ENCODE measurements at places on chromosomes 5 and 9. TPM values are rescaled to one million over a fixed set of nuclear protein-coding genes. Genes with fewer than 3 reads are reported as not detected.

The GFI1B gene
- not detected for total RNA-seq

The OTP gene
- total RNA-seq: not detected

The IL5 gene
- total RNA-seq: not detected

The PPIC gene
- 131 TPM for total RNA-seq

The HTR1A gene
- total RNA-seq: not detected

The FBP1 gene
- 0.08 TPM for total RNA-seq

The CDH6 gene
- 11.9 TPM for total RNA-seq

The AGTPBP1 gene
- 16.8 TPM for total RNA-seq

The LCN9 gene
- not detected for total RNA-seq

The ZNF454 gene
- 2.8 TPM for total RNA-seq

The KCNMB1 gene
- total RNA-seq: not detected

The VAV2 gene
- total RNA-seq: 12.4 TPM

The SLC38A9 gene
- 22.8 TPM for total RNA-seq

The WDR38 gene
- total RNA-seq: not detected

The PTGDS gene
- 33.0 TPM for total RNA-seq

The ANKRD31 gene
- total RNA-seq: 0.08 TPM

The NRARP gene
- 0.30 TPM for total RNA-seq

The C5orf63 gene
- 0.47 TPM for total RNA-seq

The SLC6A3 gene
- total RNA-seq: not detected

The PDLIM7 gene
- 147 TPM for total RNA-seq

The ACER2 gene
- total RNA-seq: 3.5 TPM

The INSL4 gene
- not detected for total RNA-seq

The ANKH gene
- total RNA-seq: 14.6 TPM

The IFT74 gene
- total RNA-seq: 17.9 TPM

The PLAC8L1 gene
- total RNA-seq: not detected

The LAMC3 gene
- total RNA-seq: 0.30 TPM

The SPINK7 gene
- not detected for total RNA-seq

The GARIN3 gene
- not detected for total RNA-seq

The PCDH1 gene
- total RNA-seq: 27.5 TPM

The TICAM2 gene
- total RNA-seq: 1.4 TPM

The PCDHA9 gene
- total RNA-seq: under 0.01 TPM

The LCN6 gene
- total RNA-seq: not detected

The KLF9 gene
- total RNA-seq: 16.4 TPM

The ALDH1A1 gene
- 28.2 TPM for total RNA-seq

The HTR4 gene
- 0.08 TPM for total RNA-seq

The SV2C gene
- total RNA-seq: not detected

The CBY3 gene
- not detected for total RNA-seq

The GPBP1 gene
- total RNA-seq: 47.5 TPM

The LHFPL2 gene
- total RNA-seq: 94.9 TPM

The LCN1 gene
- not detected for total RNA-seq

The DEPDC1B gene
- 0.70 TPM for total RNA-seq

The IL9 gene
- not detected for total RNA-seq

The CYLC2 gene
- total RNA-seq: not detected

The LIX1 gene
- not detected for total RNA-seq

The SLC34A3 gene
- not detected for total RNA-seq

The IRX1 gene
- 4.4 TPM for total RNA-seq

The MLANA gene
- total RNA-seq: not detected
